COR-L47 (cell line): ENCODE measurements at places on chromosomes 2 and 18.

DNA sequence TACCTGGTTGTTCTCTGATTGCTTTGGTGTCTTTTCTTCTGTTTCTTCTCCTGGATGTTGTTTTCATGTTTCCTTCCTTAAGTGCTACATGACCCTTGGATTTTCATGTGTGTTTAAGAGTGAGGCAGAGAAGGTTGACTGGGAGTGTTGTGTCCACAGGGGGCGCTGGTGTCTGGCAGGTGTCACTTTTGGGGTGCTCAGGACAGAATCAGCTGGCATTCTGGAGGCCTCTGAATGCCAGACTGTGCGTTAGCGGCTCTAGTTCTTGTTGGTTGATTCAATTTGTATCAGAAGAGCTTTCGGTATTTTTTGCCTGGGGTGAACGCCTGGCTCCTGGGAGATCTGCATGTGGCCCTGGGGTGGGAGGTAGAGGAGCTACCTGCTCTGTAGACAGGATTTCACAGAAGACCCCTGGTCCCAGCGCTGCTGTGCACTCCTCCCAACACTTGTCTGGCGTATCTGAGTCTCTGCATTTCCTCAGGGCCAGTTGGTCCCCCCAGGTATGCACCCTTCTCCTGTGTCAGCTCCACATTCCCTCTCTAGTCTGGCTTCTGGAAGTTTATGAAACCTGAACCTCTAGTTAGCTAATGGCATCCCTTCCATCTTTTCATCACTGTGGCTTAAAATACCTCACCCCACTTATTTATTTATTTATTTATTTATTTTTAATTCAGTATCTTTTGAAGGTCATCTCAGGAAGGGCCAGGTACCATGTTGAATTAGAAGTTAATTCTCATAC lies 1.1 kb downstream of the GREB1 start:
- no peak for DNase-seq

- DNase-seq = no peak
These were observed 33.2 kb downstream of the LAMA1 start for GRCh38 chr18:7084080-7085065.

DNA sequence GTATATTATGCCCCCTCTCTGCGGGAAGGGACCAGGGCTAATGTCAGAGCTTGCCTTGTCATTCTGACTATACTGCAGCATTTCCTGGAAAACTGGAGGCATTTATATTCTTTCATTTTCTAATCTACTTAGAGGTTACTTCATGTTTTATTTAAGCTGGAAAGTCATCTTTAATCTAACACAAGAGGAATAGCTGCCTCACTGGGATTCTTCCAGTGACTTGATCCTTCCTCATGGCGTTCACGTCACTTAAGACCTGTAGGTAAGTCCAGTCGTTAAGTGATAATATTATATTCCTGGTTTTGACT lies 727.6 kb upstream of the DDX18 start:
- no peak for DNase-seq

DNA sequence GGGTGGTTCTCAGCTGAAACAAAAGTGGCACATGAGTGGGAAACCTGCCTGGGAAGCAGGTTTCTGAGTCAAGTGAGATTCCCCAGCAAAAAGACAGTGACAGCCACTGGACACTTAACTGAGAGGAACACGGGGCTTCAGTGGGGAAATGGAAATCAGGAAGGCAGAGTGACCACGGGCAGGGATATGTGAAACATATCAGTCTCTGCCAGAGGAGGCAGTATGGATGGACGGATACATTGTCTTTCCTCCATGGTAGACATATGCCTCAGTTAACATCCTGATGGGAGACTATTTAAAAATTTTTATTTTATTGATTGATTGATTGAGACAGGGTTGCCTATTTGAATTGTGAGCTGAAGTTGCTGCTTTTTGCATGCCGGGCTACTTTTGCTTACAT lies 292.1 kb downstream of the NBAS start:
- DNase-seq = no peak

DNA sequence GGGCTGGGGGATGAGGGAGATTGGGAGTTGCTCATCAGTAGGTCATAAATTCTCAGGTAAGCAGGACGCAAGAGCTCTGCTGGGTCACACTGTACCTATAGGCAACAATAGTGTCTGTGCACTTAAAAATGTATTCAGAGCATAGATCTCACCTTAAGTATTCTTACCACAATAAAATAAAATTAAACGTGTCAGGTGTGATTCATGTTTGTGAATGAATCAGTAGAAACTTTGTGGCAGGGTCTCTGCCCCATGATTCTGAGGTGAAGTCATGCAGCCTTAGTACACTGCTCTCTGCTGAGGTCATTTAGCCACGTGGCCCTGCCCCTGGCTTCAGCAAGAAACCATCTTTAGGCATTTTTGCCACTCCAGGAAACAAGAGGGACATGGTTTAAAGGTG lies 253.8 kb downstream of the FBXO15 start:
- DNase-seq = no peak

GRCh38 chr2:26399771-26400376 lies 1.8 kb upstream of the DRC1 start:
- DNase-seq = peak; percentile 36

- DNase-seq = peak; percentile 3
These were observed 108.6 kb downstream of the COMMD1 start for GRCh38 chr2:62014102-62014501.

DNA sequence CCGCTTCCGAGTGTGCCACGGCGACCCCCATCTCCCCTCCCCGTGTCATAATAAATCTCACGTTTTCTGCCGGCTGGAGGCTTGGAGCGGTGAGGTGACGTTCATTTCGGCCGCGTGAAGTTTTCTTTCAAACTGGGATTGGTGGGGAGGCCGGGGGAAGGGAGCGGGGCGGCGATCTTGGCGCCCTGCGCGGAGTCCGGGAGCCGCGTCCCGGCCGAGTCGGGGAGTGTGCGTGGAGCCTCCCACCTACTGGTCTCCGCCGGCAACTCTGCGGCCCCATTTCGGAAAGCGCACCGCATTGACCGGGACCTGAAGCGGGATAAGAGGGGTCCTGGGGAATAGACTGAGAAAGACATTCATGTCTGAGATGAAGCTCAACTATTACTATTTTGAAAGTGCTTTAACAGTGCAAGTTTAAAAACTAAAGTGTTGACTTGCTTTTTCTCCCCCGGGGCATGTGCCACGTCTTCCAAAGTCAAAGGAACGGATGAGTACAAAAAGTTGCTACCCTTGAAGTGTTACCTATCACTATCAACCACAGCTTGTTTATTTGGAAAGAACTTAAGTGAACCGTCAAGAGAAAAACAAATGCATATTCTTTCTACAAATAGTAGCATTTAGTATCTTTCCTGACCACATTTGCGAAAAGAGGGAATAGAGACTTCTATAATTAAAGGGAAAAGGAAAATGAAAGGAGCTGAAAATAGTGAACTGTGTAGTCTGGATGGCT lies 818 bp upstream of the IKZF2 start:
- peak; percentile 42 for DNase-seq

- DNase-seq = no peak
These were observed 19.4 kb upstream of the CYP1B1 start for GRCh38 chr2:38095079-38095995.

DNA sequence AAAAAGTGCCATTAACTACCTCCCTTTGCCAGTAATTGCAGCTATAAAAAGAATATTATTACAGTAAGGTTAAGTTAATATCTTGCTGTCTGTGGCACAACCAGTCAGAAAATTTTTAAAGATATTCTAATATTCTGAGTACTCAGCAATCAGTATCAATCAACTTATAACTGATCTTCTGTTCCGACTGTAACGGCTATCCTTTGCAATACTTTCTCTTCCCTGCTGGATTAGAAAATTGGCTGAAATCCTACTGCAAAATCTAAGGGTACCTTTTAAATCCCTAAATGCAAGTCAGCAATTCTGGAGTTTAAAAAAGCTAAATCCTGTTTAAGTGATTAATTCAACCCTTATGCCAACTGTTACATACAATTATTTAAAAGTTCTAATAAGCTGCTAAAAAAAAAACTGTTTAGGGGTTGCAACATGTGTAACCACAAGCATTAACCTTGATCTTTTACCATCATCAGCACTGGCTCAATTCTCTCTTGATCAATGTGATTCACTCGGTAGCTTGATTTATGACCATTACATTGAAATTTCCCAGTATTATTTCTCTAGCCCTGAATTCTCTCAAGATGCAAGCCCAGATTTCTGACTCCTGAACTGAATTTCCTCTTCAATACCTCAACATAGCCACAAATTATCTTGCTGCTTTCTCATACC lies 20.5 kb downstream of the GAREM1 start:
- no peak for DNase-seq

DNA sequence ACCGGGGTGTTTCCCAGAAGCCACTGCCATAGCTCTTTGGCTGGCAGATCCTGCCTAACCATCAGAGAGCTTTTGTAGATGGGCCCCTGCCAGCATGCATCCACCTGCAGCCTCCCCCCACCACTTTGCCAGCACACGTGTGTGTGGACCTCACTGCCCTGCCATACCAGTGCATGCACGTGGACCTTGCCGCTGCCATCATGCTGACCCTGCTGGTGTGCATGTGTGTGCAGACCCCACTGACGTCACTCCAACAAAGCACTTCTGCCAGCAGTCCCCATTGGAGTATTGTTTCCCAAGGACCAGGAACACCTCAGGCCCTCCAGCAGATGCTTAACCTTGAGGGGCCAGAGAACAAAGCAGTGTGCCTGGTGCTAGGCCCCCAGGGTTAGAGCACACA lies 71.4 kb downstream of the STRADB start:
- no peak for DNase-seq

GRCh38 chr2:107576991-107577390 lies 249.7 kb upstream of the RGPD4 start:
- no peak for DNase-seq

GRCh38 chr2:15782009-15782751 lies 158.2 kb upstream of the MYCN start:
- no peak for DNase-seq

DNA sequence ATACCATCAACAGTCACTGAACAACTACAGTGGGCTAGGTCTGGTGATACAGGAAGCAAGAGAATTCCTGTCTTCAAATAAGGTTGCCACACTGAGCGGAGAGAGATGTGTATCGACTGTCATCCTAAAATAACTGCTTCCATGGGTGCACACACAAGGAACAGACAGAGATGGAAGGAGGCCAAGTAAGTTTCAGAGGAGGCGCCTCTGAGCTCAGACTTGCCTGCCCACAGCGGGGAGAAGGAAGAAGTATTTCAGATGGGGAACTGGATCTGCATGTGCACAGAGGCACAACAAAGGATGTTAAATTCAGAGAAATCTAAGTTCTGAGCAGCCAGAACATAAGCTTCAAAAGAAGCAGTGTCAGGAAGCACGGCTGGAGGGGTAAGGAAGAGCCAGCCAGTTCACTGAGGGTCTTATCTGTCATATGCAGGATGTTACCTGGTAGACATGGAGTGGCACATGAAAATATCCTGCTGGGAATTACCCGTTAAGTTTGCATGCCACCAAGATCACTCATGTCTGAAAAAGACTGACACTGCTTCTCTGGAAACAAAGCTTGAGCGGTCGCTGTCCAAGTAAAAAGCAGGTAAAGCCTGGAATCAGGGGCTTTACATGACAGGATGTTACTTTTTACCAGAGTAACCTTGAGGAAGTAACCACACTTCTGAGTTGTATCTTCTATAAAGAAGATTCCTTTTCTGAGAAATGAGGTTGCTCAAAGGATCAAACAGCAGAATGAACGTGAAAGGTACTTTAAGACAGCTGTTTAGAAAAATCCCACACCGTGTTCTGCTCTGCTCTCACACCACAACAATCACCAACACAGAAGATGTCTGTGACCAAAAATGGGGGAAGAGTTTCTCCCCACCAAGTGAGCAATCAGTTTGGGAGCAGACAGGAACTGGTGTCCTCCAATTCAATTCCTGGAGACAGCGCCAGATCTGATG lies 260.2 kb downstream of the NBAS start:
- no peak for DNase-seq

GRCh38 chr2:216994353-216994854 lies 134.5 kb upstream of the TNP1 start:
- DNase-seq = no peak

GRCh38 chr2:118774458-118775133 lies 72.9 kb downstream of the EN1 start:
- DNase-seq = no peak

GRCh38 chr2:129233751-129234406 lies 745.6 kb upstream of the RAB6C start:
- DNase-seq = peak; percentile 3
